ENCODE measurements at places on chromosomes 6 and 20.

DNA sequence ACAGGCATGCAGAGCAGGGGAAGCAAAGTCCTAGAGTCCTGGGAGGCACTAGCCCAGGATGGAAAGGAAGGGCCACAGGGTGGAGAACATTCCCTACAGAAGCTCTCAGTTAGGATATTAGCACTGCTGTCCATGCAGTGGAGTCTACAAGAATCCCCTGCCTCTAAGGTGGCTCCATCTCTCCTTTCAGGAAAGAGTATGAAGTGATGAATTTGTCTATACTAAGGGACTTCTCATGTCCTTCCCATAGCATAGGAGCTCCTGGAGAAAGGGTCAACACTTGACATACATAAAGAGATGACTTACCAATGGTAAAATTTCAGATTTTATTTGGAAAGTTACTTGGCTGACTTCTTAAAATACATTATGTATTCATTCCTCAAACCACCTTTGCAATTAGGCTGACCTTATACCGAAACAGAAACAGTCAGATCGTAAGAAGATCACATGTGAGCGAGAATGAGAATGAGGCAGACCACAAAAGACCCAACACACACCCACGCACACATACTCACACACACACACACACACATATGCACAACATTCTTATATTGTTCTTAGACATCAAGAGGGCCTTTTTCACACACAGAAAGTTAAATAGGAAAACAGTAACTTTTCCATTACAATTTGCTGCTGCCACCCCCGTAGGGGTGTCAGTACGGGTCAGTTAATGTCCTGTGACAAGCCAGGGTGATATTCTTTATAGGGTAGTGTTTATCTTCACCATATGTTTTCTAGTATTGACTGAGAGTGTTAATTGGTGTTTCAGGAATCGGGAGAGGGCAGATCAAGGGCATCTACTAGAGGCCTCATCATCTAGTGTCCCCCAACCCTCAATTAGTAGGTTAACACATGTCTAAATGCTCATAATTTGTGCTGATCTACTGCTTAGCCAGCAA is 159.4 kb downstream of the FAXC start:
- DNase-seq, result no peak

DNA sequence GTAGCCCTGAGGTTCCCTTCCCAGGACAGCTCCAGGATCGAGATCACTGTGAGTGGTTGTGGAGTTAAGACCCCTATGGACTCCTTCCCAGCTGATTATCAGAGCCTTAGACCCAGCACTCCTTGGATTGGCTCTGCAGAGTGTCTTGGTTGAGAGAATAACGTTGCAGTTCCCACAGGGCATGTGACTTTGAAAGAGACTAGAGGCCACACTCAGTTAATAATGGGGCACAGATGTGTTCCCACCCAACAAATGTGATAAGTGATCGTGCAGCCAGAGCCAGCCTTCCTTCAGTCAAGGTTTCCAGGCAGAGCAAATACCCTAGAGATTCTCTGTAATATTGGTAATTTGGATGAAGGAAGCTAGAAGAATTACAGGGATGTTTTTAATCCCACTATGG is 5.2 kb upstream of the BTN2A2 start:
- no peak for DNase-seq

- peak; percentile 6 for DNase-seq
These were observed 48.8 kb upstream of the RALY start for GRCh38 chr20:33944914-33945313.

DNA sequence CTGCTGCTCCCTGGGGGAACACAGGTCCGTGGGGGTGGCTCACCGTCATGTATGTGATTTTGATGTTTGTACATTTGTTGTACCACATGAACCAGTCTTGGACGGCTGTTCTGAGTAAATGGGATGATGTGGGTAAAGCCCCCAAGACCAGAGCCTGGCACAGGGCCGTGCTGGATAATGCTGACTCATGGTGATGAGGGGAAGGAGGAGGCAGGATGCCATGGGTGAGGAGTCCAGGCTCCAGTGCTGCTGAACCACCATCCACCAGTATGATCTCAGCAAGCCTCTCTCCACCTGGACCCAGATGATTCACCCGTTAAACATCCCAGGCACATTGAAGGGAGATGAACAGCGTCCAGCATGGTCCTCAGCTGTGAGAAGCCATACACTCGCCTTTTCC is 9.6 kb upstream of the APCDD1L start:
- DNase-seq, result peak; percentile 73

DNA sequence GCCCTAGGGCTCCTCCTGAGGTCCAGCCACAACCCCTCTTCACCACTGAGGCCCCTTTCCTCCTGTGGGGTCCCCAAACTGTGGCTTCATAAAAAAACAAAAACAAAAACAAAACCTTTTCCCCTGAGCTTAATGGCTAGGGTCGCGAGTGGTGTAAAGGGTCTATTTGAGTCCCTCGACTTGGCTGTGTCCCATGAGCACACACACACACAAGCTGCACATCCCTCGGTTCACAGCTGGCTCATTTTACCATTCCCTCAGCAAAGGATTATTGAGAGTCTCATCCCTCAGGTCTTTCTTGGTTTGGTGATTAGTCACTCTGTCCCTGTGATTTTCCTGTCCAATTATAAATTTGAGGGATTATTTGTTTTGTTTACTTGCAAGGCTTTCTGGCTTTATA is 206.1 kb upstream of the SASH1 start:
- no peak for DNase-seq

DNA sequence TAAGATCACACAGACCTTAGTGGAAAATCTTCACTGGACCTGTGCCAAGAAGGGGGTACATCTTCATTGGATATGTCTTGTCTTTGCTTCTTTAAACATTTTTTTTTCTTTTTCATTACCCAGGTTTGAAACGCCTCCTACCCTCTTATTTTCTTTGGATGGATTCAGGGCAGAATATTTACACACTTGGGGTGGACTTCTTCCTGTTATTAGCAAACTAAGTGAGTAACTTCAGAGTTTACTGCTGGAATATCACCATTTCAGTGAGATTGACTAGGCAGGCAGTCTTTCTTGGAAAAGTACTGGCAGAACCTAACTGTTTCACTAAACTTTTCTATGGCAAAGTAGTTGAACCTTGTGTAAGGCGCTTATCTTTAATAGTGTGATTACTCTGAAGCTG is 47.0 kb downstream of the ENPP1 start:
- DNase-seq, result peak; percentile 15

- DNase-seq, result no peak
These were observed 62.5 kb downstream of the ERMARD start for GRCh38 chr6:169813969-169814368.

DNA sequence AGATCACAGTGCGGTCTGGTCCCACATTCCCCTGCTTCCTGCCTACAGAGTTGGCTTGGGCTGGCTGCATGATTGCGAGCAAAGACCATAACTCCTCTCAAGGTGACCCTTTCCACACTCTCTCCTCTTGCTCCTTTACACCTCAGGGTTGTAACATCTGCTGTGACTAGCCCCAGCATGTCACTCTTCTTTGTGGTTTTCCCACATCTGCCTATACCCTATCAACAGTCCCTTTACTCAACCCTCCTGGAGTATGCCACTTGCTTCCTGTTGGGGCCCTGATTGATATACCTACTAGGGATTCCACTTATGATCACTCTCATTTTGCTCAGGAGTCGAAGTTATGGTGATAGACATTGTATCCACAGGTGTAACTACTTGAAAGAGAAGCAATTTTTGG is 58.9 kb upstream of the SGK1 start:
- DNase-seq, result no peak

GRCh38 chr6:85771925-85772430 is 129.3 kb upstream of the SYNCRIP start:
- no peak for DNase-seq

DNA sequence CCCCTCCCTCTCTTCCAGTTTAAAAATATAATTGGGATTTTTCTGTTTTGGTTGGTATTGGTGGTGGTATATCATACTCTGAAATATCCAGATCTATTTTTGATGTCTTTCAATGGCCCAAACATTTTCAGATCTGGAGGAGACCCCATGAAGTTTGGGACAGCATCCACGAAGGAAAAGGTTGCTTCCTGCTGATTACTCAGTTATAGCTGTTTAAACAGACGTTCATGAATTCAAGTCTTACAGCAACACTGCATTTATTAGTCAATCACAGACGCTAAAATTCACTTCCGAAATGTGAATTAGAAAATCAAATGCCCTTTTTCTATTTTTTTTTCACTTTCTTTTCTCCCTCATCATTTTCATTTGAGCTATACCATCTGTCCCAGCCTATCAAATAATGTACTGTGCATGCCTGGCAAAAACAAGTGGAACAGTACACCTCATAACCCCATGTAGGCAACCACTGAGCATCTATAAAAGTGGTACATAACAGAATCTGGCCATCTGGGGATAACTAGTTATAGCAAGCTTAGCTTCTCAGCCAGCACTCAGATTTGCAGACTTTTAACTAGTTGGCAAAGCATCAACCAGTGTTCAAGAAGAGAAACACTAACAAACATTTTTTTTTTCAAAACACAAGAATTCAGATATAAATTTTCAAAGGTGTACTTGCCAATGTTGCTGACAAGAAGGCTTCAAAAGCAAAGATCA is 124.5 kb downstream of the HIVEP2 start:
- no peak for DNase-seq

- DNase-seq, result peak; percentile 81
These were observed 28.8 kb upstream of the TULP4 start for GRCh38 chr6:158283304-158283980.

GRCh38 chr20:62022575-62023139 is 43.0 kb downstream of the TAF4 start:
- DNase-seq, result no peak

DNA sequence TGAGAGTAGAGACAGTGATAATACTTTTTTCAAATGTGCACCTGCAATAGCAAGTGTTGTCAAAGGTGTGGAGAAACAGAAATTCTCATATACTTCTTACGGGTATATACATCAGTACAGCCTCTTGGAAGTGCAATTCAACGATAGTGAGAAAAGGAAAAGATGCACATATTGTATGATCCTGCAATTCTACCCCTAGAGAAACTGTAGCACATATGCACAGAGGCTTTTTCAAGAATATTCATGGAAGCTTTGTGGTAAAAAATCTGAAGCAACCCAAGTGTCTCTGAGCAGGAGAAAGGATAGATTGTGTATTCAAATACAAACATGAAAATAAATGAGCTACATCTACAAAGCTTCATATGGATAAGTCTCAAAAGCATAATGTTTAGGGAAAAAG is 94.7 kb upstream of the PREP start:
- no peak for DNase-seq

GRCh38 chr20:26243731-26244130 is 547.1 kb upstream of the ZNF337 start:
- no peak for DNase-seq

DNA sequence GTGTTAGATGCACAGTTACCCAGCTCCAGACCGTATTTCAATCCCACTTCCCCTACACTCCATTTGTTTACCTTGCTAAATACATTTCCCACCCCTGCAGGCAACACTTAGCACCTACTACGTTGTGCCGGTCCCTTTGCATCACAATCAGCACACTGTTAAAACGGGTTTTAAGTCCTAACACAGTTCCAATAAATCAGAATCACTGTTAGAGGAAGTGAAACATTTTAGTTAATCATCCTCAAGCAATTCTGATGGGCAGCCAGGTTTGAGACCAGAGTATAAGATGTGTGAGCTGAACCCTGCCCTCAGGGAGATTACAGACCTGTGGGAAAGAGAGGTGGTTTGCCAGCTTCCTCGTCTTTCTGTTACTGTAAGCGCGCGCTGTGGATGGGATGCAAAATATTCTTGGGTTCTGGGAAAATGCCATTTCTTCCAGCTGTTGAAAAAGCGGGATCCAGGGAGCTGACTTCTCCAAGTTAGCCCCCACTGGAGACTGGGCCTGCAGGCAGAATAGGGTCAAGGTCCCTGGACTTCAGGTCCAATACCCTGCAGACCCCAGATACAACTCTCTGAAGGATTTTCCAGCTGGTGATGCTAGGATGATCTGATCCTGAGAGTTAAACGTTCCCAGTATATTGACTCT is 3.1 kb downstream of the ZCCHC3 start:
- no peak for DNase-seq

- DNase-seq, result no peak
These were observed 145.9 kb upstream of the FBXL4 start for GRCh38 chr6:99093456-99094190.

DNA sequence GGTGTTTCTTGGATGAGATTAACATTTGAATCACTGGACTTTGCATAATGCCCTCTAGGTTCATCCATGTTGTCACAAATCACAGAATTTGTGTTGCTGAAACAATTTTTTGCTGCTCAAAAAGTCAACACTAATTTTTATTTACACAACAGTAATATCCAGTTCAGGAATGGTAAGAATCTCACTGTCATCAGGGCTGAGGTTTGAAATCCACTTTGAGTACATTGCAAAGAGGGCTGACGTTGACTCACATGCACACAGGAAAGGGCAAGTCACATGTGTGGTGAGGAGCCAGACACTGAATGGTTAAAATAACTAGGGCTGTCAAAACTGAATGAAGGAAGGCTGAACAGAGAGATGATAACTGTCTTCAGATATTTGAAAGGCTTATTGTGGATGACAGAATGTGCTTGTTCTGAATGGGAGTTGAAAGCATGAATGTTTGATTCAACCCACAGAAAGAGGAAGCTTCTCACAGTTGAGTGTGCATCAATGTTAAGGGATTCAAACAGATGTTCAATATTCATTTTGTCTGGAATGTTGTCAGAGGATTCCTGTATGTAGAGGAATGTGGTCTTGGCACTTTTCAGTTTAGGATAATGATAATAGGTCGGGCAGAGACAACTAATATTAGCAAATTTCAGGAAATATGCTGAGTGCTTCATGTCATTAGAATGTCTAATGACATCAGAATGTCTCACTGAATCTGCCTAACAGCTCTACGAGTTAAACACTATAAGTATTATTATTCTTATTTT is 3.6 kb upstream of the ADGRG6 start:
- DNase-seq, result peak; percentile 58

GRCh38 chr6:71190809-71191208 is 97.8 kb upstream of the OGFRL1 start:
- peak; percentile 54 for DNase-seq
